ENCODE measurements at places on chromosomes 12 and 14.

GRCh38 chr12:110704750-110705149, 15.8 kb upstream of the HVCN1 start:
- DNase-seq = no peak

DNA sequence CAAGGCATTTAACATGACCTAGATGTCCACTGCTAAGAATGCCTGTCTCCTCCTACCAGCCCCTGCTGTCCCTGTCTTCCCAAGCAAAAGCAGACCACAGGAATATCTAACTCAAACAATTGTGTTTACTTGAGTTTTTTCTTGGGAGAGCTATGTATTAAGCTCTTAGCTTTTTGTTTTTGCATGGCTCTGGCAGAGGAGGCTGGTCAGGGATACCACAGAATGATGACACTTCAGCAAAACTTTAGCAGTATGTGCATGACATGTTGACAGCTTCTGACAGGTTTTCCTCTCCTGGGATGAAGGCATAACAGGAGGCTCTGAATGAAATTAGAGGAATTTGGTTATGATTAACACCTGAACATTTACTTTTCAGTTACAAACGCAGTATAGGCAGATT, 6.9 kb downstream of the TMBIM6 start:
- DNase-seq = no peak

DNA sequence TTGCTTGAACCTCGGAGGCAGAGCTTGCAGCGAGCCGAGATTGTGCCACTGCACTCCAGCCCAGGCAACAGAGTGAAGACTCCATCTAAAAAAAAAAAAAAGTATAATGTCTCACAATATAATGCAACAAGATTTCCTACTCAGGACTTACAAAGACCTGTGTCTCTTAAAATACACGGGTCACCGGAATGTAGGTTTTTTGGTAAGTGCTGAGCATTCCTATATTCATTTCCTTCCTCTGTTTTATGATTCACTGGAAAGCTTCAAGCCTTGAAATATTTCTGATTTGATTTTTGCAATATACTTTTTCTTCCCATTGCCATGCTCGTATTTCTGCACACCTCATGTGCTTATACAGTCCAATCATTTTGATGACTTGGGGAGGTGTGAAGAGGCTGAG, 245.8 kb downstream of the FBXL14 start:
- no peak for DNase-seq

- peak; percentile 44 for DNase-seq
These were observed 2.6 kb upstream of the WNT10B start for GRCh38 chr12:48973941-48974673.

- DNase-seq = no peak
These were observed 77.6 kb downstream of the CNTN1 start for GRCh38 chr12:40769846-40770245.

DNA sequence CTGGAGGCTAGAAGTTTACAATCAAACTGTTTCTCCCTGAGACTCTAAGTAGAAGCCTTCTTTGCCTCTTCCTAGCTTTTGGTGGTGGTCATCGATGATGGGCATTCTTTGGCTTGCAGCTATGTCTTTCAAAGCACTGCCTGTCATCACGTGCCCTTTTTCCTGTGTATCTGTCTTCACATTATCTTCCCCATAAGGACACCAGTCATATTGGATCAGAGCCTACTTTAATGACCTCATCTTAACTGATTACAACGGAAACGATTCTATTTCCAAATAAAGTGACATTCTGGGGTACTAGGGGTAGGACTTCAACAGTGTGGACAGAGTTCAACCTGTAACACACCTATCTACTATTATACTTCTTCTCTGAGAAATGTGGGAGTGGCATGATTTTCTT, 31.1 kb upstream of the IFNG-AS1 start:
- peak; percentile 17 for DNase-seq
